ENCODE measurements at places on chromosomes 7 and 10.

DNA sequence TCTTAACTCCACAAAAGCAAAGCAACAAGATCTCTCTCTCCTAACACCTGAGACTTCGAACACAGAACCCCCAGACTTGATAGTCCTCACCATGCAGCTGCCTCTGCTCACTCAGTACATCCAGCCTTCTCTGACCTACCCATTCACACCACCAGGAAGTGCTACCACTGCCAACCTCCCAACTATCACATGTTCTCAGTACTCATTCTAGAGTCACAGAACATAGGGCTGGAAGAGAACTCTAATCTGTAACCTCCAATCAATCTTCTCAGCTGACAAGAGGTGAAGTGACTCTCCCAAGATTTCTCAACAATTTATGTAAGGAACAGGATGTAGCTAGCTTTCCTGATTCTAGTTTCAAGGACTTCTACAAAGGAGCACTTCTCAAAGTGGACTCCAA is 3.8 kb downstream of the NUDCD3 start:
- DNase-seq, result no peak

GRCh38 chr10:72379062-72379461 is 24.3 kb upstream of the DNAJB12 start:
- no peak for DNase-seq

DNA sequence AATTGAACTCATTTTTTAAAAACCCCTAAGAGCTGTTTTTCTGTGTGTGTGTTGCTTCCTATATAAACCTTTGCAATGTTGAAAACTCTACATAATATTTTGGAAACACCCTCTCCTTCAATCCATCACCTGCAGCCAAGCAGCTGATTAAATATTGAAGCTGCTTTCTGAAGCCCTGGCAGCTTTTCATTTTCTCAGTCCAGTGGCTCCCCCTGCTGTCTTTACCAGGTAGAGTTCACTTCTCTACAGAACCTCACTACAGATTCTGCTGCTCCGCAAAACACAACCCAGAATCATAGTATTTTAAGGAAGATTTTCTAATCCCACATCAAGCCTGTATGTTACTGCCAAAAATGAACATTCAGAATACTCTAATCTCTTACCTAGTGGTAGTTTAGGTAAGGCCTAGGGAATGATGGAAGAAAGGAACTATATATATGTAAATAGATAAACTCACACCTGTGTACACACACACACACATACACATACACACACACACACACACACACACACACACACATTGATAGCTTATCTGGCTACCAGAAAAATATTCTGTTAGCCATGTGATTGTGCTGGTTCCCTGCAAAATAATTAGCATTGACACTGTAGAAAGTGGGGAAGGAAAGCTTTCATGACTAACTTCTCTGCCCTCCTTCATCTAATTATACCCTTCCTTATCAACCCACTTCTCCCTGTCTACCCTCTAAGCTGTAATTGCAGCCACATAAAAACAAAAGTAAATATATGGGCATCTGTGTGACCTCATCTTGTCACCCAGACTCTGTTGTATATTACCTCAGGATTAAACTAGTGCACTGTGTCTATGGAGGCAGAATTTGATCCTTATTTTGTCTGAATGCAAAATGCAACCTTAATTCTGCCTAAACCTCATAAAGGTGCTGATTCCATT is 229.5 kb upstream of the FZD1 start:
- peak; percentile 44 for DNase-seq

- DNase-seq, result no peak
Observed at GRCh38 chr7:51121931-51122425, 194.6 kb downstream of the COBL start.

DNA sequence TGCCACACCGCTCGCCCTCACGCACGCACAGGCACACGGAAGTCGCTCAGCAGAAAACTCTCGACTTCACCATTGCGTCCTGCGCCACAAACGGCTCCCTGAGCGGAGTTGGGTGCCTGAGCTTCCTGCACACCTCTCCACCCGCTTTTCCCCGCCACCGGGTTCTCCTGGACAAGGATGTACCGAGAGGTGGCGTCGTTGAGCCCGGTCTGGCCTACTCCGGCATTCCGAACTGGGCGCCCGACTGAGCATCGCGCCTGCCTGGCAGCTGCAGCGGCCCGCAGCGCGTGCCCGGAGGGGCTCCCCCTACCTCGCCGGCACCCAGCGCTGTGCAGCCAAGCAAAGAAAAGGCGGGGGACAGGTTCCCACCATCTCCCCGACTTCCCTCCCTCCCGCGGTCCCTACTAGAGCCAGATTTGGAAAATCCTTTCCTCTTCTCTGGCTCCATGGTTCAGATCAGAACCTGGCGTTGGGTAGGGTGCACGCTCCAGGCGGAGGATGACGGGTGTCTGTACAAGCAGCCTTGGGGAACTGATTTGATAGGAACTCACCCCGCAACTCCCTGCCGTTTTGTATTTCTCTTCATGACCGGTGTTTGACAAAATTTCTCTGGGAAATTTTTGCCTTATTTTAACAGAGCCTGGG is 1.7 kb downstream of the SORCS3 start:
- peak; percentile 10 for DNase-seq

GRCh38 chr7:2474224-2474623 is 2.0 kb downstream of the GRIFIN start:
- DNase-seq, result no peak

DNA sequence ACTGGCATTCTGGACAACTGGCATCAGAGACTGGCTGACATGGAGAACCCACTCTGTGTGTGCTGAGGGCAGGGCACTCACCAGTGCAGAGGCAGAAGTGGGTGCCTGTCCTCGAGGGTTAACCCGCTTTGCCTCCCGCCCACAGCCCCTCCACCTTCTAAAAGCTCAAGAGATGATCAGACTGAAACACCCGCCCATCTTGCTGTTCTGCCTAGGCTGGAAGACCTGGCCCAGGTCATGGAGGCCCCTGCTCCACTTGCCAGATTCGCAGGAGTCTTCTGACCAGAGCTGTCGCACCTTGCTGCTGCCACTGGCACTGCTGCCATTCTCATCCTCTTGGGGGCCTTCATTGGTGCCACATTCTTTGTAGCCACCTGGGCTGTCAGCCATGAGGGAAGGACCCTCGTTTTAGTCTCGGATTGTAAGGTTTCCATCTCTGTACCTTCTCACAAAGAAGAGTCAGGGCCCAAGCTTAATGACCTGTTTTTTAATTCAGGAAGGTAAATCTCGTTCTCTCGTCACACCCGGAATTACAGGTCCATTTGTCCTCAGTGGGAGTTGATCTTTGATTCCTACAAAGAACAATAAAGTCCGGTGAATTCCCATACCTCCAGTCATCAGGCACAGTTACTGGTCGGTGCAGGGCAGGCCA is 1.9 kb downstream of the CYREN start:
- no peak for DNase-seq

- no peak for DNase-seq
Observed at GRCh38 chr10:122390271-122390670, 15.8 kb downstream of the PLEKHA1 start.

DNA sequence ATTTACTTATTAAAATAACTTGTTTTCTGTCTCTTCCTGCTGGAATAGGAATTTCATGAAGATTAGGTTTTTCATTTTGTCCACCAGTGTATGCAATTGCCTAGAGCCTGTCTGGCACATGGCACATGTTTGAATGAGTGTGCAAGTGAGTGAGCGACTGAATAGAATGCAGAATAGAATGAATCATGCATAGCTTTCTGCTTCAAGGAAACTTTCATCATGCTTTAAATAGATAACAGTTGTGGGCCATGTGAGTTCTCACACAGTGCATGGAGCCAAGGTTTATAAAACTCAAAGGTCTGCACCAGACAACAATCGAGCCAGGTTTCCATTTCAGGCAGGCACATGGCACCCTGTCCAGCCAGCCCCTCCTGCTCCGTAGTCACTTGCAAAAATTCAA is 74.2 kb upstream of the HECW1 start:
- DNase-seq, result no peak

DNA sequence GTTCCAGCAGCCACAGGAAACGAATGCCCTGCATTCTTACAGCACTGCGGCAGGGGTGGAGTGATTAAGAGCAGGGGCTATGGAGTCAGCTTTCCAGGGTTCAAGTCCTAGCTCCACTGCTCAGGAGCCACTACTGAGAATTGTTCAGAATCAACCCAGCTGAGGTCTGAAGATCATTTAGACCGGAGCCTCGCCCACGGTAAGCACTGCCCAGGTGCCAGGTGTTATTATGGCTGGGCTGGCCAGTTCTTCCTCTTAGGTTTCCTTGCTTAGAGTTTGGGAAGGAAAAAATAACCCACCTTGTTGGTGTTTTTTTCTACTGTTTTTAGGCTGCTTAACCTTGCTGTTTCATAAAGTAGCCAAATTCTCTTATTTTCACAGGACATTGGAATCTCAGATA is 4.8 kb upstream of the FIGNL1 start:
- no peak for DNase-seq

GRCh38 chr7:34269084-34269483 is 363.7 kb downstream of the BMPER start:
- no peak for DNase-seq

DNA sequence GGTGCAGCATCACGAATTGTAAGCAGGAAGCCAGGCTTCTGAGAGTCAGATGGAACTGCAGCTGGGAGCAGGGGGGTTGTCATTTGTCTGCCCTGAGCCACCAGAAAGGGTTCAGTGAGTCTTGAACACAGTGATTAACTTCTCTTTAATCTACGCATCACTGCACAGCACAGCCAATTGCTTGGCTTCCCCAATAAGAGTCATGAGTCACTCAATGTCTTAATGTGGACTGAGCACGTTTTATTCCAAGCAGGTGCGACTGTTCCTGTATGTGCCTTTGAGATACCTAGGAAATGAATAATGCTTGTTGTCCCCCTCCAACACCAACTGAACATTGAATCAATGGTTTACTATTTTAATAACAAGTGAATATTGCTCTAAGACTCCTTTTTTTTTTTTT is 26.0 kb upstream of the PLEKHA1 start:
- no peak for DNase-seq

DNA sequence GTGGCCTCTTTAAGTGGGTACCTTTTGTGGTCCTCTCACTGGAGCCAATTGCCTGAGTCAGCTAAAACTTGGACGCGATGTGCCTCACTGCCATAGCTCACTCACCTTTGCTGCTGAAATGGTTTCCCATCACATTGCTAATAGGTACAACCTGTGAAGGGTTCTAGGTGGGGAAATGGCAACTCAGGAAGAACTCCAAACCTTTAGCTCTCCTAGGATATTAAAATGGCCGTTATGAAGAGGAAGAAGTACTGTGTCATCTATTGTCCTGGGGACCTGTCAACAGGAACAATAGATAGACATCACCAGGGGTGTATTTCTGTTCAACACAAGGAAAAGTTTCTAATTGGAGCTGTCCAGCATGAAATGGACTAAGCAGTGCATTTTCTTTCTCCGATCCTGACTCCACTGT is 1.2 kb upstream of the ZNF655 start:
- no peak for DNase-seq

DNA sequence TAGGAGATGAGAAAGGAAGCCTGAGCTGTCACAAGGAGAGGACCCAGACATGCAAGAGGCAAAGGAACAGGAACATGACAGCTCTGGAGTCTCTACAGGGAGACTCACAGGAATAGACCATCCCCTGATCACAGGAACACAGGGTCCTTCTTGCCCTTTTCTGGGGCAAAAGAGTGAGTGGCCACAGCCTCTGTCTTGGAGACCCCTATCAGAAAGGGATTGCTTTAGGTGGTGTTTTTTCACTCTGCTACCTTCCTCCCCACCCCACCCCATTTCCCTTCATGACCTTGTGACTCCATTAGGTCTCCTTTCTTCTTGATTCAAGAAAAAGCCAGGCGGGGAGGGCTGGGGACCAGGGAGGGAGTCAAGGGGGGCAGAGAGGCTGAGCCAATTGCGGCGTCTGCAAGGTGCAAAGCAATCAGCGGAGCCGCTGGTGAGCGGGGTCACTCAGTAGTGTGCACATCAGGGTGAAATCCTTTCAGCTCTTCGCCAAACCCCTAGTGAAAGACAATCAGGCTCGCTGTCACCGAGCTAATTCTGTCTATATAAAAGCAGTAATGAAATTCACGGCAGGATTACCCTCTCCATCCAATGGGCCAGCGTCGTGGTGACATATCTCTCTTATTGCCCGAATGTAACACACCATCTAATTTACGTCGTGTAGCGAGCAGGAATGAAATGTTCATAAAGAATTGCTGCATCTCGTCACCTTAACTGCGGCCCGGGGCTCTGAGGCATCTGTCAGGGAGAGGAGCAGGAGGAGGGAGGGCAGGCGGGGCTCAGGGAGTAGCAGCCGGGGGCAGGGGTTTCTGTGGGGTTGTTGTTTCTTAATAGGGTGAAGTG is 31.5 kb upstream of the BTRC start:
- DNase-seq, result no peak

GRCh38 chr7:151252961-151253711 is 4.6 kb upstream of the SMARCD3 start:
- DNase-seq, result no peak

GRCh38 chr7:15889507-15889906 is 203.0 kb upstream of the MEOX2 start:
- no peak for DNase-seq

- no peak for DNase-seq
Observed at GRCh38 chr7:81811956-81812865, 42.4 kb upstream of the HGF start.

DNA sequence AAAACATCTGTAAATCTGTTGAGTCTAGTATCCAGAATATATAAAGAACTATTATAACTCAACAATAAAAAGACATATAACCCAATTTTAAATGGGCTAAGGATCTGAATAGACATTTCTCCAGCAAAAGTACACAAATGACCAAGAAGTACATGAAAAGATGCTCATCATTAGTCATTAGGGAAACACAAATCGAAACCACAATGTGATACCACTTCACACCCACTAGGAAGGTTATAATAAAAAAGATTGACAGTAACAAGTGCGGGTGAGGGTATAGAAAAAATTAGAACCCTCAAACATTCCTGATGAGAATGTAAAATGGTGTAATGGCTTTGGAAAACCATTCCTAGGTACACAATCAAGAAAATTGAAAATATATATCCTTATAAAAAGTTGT is 4.1 kb downstream of the XPNPEP1 start:
- no peak for DNase-seq

DNA sequence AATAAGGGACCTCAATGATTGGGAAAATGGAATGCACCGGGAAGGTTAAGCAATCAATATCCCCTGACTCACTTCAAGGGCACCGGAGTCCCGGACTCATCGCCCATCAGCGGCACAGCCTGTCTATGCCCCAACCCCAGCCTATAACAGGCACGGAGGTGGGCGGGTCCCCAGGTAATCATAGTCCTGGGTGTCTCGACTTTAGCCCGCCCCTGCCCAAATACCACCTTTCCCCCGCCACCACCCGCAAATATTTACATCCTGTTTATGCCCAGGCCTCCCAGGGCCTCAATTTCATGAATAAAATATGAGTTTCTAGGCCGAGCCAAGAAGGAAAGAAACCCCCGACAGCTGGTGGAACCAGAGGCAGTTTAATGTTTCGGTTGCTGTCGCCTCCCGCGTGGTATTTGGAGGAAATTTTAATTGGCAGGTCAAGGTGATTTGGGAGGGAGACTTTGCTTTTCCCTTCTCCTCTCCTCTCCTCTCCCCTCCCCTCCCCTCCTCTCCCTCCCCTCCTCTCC is 15.6 kb upstream of the RFC2 start:
- peak; percentile 81 for DNase-seq

GRCh38 chr10:36872702-36873393 is 252.6 kb upstream of the ANKRD30A start:
- no peak for DNase-seq

GRCh38 chr7:41167836-41168235 is 535.1 kb downstream of the INHBA start:
- DNase-seq, result no peak

- DNase-seq, result no peak
Observed at GRCh38 chr7:96312502-96312901, 9.4 kb downstream of the SLC25A13 start.
